Occipital lobe (tissue), 3 donors: ENCODE measurements at places on chromosomes 5 and 9.

- no peak for DNase-seq
Measured at GRCh38 chr9:111176511-111176910, 138.2 kb upstream of the LPAR1 start.

- DNase-seq = no peak
Measured at GRCh38 chr9:9284201-9284600, 1328.6 kb downstream of the PTPRD start.

- DNase-seq = no peak
Measured at GRCh38 chr5:36017004-36017403, 25.8 kb upstream of the UGT3A1 start.

DNA sequence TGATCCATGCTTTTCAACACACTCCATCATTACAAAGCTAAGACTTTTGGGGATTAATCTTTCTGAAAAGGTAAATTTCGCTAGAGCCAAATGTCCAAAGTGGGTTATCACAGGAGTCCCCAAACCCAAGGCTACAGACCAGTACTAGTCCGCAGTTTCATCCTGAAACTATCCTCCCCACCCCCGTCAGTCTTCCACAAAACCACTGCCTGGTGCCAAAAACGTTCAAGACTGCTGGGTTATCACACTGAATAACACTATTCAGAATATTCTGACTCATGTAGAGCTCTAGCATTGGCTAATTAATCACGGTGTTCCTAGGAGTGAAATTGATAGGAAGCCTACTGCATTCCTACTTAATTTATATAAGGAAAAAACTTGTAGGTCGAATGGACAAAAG is 24.7 kb downstream of the ERP44 start:
- no peak for DNase-seq

DNA sequence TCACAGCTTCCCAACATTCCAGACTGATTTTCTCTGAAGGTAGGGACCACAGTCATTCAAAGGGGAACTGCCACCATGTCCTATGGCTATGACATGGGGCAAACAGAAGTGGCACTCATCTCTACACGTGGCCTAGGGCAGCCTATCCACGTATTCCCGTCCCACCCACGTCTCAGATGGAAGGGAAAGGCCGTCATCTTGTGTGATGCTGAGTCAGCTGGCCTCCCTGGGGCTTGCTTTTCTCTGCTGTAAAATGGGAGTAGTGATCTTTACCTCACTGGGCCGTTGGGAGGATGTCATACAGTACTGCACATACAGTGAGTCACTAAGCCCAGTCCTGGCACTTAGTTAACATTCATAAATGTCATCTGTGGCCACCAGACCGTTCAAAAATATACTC is 72.3 kb downstream of the RAPGEF1 start:
- no peak for DNase-seq

DNA sequence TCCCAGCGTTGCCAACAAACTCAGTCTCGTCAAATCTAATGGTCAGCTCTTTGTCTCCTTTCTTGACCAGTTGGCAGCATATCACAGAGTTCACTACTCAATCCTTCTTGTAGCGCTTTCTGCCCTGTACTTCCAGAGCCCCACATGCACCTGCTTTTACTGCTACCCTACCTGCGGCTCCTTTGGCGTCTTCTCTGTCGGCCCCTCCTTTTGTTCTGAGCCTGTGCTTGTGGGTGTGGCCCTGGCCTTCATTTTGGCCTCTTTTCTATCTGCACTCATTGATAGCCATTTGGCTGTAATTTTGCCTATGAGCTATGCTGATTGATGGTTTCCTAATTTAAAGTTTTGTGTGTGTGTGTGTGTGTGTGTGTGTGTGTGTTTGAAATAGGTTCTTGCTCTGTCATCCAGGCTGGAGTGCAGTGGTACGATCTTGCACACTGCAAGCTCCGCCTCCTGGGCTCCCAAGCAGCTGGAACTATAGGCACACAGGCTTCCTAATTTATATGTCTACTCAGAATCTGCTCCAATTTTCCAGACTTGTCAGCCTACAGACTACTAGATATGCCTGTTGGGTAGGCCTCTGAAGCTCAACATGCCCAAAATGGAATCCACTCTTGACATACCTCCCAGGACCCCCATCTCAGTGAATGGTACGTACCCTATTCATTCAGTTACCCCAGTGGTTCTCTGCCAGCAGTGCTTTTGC is 32.3 kb downstream of the ARPC5L start:
- DNase-seq = no peak

DNA sequence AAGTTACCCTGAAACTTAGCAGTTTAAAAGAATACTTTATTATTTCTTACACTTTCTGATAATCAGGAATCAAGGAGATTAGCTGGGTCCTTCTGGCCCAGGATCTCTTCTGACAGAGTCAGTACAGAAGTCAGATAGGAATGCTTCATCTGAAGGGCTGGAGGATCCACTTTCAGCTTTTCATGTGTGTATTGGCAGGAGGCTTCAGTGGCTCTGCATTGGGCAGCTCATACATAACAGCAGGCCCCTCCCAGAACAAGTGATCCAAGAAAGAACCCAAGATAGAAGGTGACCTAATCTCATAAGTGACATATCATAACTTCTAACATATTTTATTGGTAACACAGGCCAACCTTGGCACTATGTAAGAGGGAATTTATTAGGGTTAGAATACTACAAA is 258.4 kb downstream of the HCN1 start:
- DNase-seq = no peak
